ENCODE measurements at places on chromosomes 3 and 15.

DNA sequence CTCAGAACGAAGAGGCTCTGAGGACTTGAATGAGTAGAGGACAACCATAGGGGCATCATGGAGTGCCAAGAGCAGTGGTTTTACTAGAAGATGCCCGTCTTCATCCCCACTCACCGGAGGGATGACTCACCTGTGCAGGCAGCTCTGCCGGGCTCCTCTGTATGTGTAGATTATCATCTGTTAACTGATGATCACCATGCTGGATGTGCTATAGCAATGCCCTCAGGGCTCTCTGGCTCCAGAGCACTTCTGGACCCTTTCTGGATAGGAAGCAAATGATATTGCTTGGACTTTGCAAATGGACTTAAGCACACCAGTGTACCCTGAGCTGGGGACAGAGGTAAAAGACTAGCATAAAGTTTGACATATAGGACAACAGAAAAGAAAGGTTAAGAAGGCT is 10.2 kb upstream of the TGFBR2 start:
- DNase-seq = no peak

GRCh38 chr15:70082281-70082900 is 15.3 kb downstream of the TLE3 start:
- DNase-seq = no peak

DNA sequence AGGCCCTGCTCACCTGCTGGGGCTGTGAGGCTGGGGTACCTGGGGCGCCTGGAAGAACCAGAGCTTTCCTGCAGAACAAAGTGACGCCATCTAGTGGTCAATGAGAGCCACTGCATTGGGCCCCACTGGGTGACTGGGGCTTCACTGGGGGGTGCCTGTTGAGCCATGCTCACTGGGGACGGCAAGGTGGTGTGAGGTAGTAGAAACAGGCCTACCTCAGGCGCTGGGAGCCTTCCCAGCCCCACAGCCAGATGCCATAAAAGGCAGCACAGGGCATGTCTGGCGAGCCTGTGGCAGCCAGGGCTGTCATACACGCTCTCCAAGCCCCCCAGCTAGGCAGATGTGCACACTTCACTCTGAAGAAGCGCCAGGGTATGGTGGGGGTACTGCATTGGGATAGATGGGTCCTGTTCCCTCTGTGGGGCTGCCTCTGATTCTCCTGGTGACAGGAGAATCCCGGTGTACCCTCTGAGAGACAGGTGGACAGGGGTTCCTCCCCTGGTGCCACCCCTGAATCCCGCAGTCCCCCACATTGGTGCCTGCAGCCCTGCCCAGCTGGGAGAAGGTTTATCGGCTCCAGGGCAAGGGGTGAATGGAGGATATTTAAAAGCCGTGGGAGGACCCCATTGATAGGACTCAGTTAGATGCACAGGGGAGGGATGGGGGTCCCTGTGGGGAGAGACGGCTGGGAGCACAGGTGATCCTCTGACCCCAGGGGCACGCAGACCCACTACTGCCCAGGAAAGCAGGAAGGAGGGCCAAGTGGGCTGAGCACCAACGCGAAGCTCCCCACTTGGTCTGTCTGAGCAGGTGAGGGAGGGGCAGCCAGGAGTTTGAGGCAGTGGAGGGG is 178.8 kb downstream of the NSMCE3 start:
- peak; percentile 87 for DNase-seq

DNA sequence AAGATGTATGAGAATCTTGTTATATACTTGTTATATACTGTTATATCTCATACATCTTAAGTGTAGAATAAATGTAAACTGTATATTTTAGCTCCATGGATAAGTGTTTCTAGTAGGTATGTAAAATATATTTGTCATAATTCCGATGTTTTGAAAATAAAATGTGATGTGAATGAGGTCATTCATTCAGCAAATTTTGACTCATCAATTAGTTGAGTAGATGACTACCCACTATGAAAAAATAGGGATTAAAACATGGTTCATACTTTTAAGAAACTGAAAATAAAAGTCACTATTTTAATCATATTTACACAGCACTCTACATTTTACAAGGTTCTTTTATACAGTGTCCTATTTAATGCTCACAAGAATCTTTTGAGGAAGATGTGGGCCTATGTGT is 28.4 kb upstream of the CNTN3 start:
- no peak for DNase-seq

DNA sequence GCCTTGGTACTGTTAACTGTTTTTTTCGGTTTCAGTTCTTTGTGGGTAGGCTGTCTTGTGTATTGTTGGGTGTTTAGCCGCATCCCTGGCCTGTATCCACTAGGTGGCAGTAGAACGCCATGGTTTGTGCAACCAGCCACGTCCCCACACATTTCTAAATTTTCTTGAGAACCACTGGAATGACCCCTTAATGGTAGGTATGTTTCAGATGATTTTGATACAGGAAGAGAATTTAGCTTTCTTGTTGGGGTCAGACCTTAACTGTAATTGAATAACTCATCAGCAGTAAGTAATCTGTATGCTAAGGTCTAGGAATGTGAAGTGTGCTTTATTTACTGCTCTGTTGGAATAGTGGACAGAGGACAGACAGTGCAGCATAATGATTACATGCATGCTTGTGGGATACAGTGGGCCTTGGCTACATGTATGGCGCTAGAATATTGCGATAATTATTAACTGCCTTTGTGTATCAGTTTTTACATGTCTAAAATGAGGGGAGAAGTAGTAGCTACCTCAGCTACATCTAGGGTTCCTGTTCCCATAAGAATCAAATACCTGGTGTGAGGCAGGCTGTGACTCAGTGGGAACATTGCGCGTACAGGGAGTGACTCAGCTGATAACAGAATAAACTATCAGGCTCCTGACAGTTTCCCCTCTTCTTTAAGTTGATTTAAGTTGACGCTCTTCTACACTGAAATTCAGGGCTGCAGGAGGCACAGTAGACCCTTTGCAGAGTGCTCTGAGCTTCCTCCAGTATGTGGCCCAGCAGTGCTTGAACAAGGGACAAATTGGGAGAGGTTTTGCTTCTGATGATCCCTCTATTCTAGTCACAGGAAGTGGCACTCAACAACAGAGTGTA is 25.0 kb upstream of the GPR171 start:
- peak; percentile 93 for DNase-seq

GRCh38 chr15:31997711-31998110 is 32.6 kb upstream of the CHRNA7 start:
- no peak for DNase-seq

GRCh38 chr3:180229113-180229512 is 192.4 kb upstream of the PEX5L start:
- DNase-seq = no peak

DNA sequence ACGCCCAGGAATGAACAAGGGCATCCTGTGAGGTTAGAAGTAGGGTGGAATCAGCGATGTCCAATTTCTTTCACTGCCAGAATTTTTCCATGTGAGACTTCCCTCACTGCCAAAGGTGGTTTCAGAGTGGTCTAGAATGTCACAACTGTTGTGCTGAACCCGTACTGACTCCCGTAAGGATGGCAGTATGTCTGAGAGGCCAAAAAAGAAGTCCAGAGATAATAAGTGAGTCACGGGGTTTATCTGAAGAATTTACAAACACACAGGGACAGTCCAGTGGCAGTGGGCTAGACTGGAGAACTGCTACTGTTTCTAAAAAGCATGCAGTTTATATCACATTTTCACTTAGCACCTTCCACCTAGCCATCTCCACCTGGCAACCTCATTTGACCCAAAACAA is 160.6 kb upstream of the ATP10A start:
- no peak for DNase-seq

- DNase-seq = no peak
These were observed 172.3 kb upstream of the TSC22D2 start for GRCh38 chr3:150235799-150236198.

GRCh38 chr3:96915445-96915844 is 101.1 kb downstream of the EPHA6 start:
- no peak for DNase-seq

DNA sequence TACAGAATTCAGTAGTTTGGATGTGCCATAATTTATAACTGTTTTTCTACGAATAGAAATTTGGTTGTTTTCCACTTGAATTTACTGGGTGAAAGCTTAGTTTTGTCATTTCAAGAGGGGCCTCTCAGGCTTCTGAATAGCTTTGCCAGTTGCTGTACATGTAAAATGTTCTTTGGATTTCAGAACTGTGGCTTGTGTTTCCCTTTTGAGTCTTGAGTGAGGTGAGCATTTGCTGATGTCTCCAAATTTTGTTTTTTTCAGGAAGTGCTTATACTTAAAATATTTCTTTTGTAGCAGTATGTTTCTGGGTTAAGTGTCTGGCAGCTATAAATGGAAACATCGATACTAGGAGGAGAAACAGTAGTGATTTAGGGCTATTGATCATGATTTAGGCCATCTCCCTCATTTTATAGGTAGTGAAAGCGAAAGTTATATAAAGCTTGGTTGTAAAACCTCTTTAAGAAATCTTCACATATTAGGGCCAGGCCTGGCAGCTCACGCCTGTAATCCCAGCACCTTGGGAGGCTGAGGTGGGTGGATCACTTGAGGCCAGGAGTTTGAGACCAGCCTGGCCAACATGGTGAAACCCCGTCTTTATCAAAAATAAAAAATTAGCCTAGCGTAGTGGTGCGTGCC is 9.2 kb upstream of the TRAK1 start:
- DNase-seq = no peak

GRCh38 chr3:37029516-37030163 is 36.3 kb downstream of the MLH1 start:
- no peak for DNase-seq

DNA sequence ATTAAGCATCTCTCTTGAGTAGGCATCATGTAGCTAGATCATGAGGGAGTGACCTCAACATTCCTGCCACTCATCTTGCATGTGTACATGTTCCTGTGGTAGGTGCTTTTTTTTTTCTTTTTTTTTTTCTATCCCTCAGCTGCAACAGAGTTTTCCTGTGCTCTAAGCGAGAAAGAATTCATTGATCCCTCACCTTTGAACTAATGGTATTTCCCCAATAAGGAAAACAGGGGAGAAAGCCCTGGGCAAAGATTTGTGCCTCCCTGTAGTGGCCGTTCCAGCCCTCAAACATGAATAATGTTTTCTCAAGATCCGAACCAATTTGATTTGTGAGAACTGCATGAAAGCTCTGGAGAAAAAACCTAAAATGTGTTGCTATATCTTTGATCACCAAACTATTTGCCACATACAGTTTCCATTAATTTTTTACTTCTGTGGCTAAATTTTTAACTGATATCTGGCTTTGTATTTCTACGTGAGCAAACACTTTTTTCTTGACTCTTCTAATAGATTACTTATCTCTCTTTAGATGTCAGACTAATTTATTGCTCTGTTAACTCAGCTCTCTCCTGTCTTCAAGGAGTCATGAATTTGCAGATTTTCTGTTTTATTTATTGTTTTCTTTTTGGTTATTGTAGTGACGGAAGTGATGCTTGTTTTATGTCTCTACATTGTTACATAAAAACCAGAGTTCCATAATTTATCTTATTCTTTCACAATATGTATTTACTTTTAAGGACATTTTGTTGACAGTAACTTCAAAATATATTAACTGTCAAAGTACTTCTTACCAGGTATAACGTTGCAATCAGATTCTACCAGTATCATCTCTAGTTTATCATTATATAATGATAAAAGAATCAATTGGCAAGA is 1396.5 kb downstream of the OTOL1 start:
- no peak for DNase-seq

DNA sequence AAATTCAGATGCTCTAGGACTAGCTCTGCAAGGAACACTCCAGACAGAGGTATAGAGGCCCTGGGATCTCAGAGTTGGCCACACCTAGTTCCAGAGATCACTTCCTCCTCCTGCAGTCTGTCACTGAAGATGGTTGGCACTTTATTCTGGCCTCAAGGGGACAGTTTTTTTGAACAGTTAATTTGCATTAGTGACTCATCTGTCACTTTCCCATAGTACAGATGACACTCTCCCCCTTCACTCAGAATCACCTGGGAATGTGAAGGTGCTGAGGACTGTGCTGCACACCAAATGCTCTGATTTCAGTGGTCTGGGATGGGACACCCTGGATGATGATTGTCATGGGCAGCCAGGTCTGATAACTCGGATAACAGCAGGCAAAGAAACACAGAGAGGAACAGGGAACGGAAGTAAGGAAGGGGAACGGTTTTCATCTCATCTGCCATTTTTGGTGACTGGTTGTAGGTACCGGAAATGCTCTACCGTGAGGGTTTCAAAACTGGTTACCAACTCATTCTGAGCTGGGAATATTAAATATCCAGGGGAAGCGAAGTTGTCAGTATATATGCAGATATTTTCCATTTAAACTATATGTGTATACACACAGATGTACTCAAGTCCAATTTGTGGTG is 232.5 kb upstream of the ST8SIA2 start:
- peak; percentile 35 for DNase-seq

DNA sequence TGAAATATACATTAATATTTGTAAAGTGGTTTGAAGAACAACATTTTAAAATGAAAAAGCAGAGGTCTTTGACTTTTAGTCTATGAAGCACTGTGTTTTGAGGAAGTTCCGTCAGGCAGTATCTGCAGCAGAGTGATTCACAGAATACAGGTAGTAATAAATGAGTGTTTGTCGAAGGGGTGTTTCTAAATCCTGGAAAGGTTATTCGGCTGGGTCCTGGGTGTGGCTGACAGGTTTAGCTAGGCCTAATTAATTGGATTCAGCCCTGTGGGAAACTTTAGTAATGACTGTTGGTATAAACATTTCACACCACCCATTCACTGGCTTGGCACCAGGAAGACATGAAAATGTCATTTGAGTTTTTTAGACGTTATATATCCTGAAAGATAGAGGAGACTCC is 51.3 kb downstream of the TIPARP start:
- DNase-seq = no peak

GRCh38 chr3:101391413-101391950 is 71.1 kb upstream of the IMPG2 start:
- DNase-seq = no peak

DNA sequence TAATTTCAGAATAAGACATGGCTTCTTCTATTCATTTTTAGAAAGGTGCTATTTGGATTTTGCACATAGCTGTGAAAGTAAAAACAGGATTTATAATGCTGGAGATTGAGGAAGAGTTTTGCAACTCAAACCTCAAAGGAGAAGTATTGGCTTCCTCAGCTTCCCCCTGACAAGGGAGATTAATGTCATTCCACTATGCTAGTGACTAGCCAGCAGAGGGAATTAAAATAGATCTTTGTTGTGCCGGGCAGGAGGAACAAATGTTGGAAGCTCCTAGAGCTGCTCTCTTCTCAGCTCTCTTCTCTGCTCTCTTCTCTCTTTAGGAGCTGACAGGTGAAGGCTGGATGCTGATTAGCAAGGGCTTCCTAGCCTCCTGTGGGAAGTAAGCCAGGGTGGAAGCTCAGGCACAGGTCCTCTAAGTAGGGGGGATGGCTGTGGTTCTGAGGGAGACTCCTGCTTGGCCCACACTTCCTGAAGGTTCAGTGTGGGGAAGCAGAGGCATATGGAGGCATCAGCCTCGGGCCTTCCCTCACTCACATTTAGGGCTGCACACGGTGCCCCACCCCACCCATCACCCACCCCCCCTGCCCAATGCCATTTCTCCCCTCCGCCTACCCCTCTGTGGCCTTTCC is 29.6 kb downstream of the CX3CR1 start:
- DNase-seq = no peak

GRCh38 chr15:90598031-90598577 is 68.4 kb downstream of the CRTC3 start:
- DNase-seq = peak; percentile 79

- no peak for DNase-seq
These were observed 41.1 kb downstream of the TSC22D2 start for GRCh38 chr3:150449169-150449721.

GRCh38 chr3:158471639-158472294 is 99.2 kb upstream of the MLF1 start:
- DNase-seq = no peak

Data from endodermal cell (in vitro differentiated cells).